ENCODE measurements at places on chromosomes 3 and 15. TPM values are rescaled to one million over a fixed set of nuclear protein-coding genes. Genes with fewer than 3 reads are reported as not detected.

- no peak for DNase-seq
These were observed 218.3 kb downstream of the MEIS2 start for GRCh38 chr15:36882056-36882455.

DNA sequence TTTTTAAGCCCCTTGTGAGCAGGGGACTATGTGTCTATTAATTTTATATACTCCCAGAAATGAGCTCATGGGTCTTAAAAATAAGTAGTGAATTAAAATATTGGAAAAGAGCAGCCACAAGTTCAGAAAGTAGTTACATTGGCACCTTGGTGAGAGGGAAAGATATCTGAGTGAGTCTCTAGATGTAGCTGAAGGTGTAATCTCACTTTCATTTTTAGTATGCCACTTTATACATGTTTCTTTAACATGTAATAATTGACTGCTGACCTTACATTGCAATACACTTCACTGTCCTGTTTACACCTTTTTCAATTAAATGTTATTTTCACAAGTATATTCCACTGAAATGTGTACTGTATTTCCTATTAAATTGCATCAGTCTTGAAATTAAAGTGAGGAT is 12.1 kb upstream of the PAK6 start:
- no peak for DNase-seq

DNA sequence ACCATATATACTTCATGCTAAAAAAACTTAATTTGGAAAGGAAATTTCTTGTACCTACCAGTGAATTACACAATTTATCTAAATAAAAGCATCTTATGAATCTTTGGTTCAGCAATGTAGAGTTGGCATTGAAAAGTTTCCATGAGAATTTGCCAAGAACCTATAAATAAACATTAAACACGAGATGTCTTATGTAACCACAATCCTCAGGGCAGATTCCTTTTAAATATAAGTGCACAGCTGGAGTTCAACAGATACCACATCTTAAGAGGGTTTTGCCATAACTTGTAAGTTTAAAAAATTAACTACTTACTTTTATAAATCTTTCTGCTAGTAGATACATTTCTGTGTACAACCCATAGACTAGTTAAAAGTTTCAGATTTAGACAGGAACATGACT is 499.3 kb upstream of the ARRDC4 start:
- no peak for DNase-seq

DNA sequence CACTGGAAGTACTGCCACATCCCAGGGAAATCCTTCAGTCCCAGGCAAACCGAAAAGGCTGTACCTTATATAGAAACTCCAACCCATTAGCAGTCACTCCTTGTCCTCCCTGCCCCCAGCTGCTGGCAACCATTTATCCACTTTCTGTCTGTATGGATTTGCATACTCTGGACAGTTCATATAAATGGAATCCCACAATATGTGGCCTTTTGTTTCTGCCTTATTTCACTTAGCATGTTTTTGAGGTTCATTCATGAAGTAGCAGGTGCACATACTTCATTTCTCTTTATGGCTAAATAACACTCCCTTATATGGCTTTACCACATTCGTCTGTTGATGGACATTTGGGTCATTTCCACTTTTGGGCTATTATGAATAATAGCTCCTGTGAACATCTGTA is 51.6 kb upstream of the CMTM8 start:
- no peak for DNase-seq

- DNase-seq, result peak; percentile 87
These were observed 3.2 kb upstream of the LSG1 start for GRCh38 chr3:194675081-194675640.

DNA sequence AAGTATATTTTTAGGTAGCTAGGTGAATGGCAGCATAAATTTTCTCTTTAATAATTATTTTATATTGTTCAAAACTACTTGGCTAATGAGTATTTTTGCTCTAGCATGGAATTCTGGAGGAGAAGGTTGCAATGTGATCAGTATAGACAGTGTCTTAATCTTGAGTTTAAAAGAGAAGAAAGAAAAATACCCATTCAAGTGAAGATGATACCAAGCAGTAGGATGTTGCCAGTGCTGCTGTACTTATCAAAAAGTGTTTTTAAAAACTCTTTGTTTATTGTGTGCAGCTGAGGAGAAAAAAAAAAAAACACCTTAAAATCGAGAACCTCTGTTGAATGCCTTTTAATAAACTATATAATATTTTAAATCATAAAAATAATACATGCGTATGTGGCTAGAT is 47.9 kb downstream of the STT3B start:
- DNase-seq, result no peak

Gene SUSD5
- total RNA-seq, result not detected

Gene CORO2B
- 0.19 TPM for total RNA-seq

All from activated CD4-positive, alpha-beta memory T cell treated with anti-CD3 and anti-CD28 coated beads for 36 hours (primary cell).